ENCODE measurements at places on chromosomes 1 and 21. TPM values are rescaled to one million over a fixed set of nuclear protein-coding genes. Genes with fewer than 3 reads are reported as not detected.

GRCh38 chr21:45079351-45079750, 5.0 kb downstream of the ADARB1 start:
- DNase-seq: no peak

GRCh38 chr1:200473698-200474371, 64.0 kb upstream of the ZNF281 start:
- peak; percentile 57 for DNase-seq

DNA sequence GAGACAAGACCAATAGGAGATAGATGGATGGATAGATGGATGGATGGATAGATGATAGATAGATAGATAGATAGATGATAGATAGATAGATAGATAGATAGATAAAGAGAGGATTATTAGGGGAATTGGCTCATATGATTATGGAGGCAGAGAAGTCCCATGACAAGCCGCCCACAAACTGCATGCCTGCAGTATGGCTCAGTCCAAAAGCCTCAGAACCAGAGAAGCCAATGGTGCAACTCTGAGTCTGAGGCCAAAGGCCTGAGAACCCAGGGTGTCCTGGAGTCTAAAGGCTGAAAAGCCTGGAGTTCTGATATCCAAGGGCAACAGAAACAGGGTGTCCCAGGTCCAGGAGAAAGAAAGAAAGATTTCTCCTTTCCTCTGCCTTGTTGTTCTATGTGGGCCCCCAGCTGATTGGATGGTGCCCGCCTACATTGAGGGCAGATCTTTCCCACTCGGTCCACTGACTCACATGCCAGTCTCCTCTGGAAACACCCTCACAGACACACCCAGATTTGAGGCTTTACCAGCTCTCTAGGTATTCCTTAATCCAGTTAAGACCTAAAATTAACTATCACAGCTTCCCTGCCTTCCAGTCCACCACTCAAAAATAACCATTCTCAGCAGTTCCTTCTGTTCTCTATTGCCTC, 39.6 kb upstream of the IRF2BP2 start:
- no peak for DNase-seq

GRCh38 chr1:85275701-85276214, 674 bp downstream of the BCL10 start:
- DNase-seq: no peak

DNA sequence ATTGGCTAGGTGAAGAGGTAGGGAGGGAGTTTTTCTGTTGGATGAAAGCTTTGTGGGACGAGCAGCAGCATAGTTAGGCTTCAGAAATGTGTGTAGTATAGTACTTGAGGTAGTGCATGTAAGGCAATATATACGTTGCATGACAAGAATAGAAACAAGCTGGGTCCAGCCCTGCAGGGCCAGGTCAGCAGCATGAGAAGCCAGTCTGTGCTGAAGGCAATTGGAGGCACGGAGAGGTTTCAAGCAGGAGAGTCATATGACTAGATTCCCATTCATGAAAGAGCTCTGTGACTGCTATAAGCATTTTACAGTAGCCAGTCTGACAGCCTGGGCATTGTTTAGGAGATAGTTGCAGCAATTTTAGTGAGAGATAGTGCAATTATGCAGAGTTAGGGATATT, 84.2 kb upstream of the DSCAM start:
- no peak for DNase-seq

GRCh38 chr1:236301958-236302335, 20.2 kb upstream of the ERO1B start:
- DNase-seq: no peak

DNA sequence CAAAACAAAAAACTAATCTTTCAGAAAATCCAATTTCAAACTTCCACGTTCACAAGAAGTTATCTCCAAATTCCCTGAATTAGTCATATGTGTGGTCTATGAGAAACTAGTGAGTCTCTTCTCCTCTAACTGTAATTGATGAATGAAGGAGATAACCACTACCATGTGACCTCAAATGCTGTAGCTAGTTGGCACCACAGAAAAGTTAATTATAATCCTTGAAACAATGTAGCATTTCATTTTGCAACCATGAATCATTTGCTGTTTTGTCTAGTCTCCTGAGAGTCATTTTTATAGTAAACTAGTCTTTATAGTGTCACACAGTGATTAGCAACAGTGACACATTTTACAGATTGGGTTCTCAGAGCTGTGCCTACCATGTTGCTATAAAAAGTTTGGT, 287.5 kb downstream of the LRRIQ3 start:
- DNase-seq: peak; percentile 18

DNA sequence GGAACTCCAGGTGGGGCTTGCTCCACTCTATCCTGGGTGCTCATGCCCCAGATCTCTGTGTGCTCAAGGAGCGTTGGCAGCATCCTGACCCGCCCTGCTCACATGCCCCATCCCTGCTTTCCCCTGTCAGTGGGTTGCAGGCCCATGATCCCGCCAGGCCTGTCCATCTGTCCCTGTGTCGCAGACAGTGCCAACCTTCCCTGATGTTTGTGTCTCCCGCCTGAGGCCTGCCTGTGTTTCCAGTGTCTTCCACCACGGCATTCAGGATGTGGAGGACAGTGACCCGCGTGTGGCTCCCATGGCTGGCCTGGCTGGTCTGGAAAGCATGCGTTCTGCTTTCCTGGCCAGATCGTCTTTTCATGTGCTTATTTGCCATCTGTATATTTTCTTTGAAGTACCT, 82.9 kb downstream of the PCBP3 start:
- no peak for DNase-seq

- no peak for DNase-seq
Measured at GRCh38 chr1:205396967-205397616, 24.8 kb downstream of the LEMD1 start.

DNA sequence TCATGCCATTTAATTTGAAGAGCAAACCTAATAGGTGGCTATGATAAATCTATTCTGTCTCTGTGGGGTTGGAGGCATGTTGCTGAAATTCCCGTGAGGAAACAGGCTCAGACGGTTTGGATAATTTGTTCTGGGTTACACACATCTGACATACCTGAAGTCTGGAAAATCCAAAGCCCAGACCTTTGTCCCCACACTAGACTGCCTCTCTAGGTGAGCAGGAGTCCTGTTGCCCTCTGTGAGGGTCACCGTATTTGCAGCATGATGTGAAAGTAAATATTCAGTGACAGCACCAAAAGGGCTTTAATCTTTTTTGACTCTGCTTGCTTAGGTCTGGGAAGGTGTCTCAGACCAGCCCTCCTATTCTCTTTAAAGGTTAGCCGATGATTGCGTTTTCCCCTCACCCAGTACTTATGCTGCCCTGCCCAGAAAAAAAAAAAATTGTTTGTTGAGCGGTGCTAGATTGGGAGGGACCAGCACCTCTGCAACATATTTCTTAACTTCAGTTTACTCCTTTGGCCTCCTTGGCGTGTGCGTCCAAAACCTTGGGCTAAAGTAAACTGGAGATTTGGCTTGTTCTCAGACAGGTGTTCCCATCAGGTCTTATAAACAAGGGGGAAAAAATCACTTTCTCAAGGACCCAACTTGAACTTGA, 67.0 kb downstream of the CACHD1 start:
- DNase-seq: no peak

- no peak for DNase-seq
Measured at GRCh38 chr1:5585256-5585655, 407.0 kb downstream of the NPHP4 start.

- no peak for DNase-seq
Measured at GRCh38 chr1:92486251-92487077, at the start of gene GFI1. GFI1 (minus strand) TSS chr1:92486925; CDS start chr1:92483487, 3,438 bp downstream.

DNA sequence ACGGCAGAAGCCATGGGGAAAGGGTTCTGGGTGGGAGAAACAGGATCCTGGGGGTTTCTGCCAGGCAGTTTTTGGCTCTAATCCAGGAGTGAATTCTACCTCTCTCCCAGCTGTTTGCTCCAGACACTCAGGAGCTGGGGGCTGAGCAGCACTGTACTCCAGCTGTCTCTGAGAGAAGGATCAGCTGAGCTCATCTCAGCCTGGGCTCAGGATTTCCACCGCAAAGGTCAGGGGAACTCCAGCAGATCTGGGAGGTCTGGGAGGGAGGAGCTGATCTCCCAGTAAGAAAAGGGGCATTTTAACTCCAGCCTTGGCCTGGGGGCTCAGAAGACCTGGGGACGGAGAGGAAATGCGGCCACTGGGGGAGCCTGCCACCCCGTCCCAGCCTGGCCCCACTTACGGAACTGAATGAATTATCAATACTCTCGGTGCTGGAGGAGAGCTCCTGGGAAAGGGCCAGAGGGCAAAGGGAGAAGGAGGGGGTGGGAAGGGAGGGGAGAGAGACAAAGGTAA, 17.3 kb downstream of the PI4KB start:
- DNase-seq: no peak

GRCh38 chr1:234645964-234646363, 36.0 kb upstream of the IRF2BP2 start:
- DNase-seq: no peak

GRCh38 chr1:197733324-197733723, 42.0 kb downstream of the DENND1B start:
- no peak for DNase-seq

DNA sequence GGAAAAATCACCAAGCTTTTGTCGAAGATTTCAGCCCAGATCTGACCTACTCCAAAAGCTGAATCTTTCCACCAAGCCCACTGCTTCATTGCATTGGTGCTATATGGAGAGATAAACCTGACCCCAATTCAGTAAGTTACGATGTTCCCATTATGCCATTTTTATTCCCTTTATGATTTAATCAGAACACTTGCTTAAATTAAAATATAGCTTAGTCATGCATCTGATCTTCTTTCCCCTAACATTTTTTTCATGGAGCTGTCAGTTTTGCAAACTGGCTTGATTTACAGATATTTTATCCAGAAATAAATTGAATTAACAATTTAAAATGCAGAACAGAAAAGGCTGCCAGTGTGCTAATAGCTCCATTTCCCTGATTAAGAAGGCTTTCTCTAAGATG, 503.5 kb upstream of the C1orf87 start:
- no peak for DNase-seq

GRCh38 chr1:108828074-108828961, 28.6 kb downstream of the AKNAD1 start:
- DNase-seq: no peak

- no peak for DNase-seq
Measured at GRCh38 chr21:42056996-42057689, 14.0 kb upstream of the UMODL1 start.

DNA sequence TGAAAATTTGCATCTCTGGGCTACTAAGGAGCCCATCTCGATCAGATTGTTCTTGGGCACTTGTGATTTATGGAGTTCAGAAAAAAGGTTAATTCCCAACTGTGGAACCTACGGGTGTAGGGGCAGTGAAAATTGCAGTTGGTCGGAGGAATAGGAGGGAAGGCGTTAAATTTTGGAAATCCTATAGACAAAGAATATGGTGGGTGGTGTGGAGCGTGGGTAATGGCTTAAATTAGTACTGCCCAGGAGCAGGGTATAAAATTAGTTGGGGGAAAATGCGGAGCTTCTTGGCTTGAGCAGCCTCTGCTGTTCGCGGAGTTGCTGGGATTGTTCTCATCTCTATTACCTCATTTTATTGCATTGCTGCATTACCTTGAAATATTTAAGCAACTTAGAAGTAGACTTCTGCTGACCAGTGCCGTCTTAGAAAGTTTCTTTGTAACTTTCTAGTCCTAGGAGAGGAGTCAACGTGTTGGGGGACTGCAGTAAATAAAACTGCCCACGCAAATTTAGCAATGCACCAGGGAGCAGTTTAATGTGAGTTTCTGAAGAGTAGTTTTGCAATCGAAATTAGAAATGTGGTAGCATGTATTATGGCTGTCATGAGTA, 514 bp downstream of the S1PR1 start:
- no peak for DNase-seq

TMEM200B gene
- 2.9 TPM for total RNA-seq

SLC16A1 gene
- 73.3 TPM for total RNA-seq

TNFRSF4 gene
- 0.25 TPM for total RNA-seq

UCHL5 gene
- 22.8 TPM for total RNA-seq

METTL18 gene
- 12.6 TPM for total RNA-seq

S100A2 gene
- 27.5 TPM for total RNA-seq
